ENCODE measurements at places on chromosomes 5 and 9.

- no peak for DNase-seq
Observed at GRCh38 chr5:147388184-147389108, 121.4 kb downstream of the DPYSL3 start.

- no peak for DNase-seq
Observed at GRCh38 chr5:131406975-131407638, 143.3 kb downstream of the CDC42SE2 start.

- no peak for DNase-seq
Observed at GRCh38 chr5:142783601-142784341, 13.6 kb downstream of the ARHGAP26 start.

- DNase-seq, result no peak
Observed at GRCh38 chr9:37382982-37383357, 39.5 kb upstream of the GRHPR start.

GRCh38 chr5:159290741-159291140 lies 27.7 kb downstream of the UBLCP1 start:
- no peak for DNase-seq

DNA sequence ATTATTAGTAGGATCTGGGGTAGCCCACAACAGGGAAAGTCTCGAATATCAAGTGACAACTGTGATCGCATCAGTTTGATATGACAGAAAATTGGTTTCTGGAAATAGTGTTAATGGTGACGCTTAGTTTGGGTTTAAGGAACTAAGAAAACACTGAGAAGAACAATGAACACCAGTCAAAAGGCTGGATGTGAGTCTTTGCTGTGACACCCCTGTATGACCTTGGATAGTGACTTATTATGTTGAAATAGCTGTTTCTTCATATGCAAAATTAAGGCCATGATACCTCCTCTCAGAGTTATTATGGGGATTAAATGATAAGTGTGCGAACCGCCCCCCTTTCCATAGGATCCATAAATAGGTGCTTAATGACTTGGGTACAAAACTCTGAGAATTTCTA lies 926 bp downstream of the DNAJC25 start:
- no peak for DNase-seq

DNA sequence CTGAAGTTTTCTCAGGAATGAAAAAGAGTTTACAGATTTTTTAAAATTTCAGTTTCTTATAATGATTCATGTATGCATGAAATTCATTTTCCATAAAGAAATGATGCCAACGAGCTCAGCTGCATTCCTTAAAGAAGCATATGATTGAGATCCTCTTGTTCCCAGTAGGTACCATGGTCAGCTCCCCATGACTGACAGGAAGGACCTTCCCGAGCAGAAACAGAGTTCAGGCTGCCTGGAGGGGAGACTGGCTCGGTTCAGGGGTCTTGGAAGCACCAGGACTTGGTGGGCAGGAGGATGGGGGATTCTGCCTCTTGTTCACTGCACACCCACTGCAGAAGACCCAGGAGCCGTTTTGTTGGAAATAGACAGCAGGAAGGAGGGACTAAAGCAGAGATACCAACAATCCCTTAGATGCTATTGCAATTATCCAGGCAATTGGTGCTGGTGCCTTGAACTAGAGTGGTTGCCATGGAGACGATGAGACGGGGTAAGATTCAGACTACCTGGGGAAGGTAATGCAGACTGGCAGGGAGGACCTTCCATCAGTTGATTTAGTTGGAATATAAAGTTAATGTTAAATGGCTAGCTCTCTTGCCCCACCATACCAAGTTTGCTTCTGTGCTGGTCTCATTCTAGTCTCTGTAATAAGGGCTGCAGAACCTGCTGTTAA lies 447.8 kb downstream of the MTRR start:
- no peak for DNase-seq

- DNase-seq, result no peak
Observed at GRCh38 chr5:110439296-110439695, 287.2 kb downstream of the TMEM232 start.

DNA sequence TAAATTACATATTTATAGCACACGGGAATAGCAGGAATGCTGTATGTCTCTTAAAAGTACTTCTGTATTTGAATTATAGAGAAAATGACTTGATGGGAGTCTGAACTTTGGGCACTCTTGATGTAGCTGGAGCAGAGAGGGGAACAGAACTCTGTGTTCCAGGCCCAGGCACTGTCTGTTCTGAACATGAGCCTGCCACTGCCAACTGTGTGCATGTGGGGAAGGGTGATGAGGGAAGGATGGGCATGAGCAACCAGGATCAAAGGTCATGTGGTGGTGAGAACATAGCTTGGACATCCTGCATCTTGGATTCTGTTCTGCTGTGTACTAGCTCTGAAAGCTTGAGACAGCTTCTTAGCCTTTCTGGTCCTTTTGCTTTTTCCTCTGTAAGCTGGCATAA lies 16.4 kb upstream of the ZBED3 start:
- DNase-seq, result no peak

- no peak for DNase-seq
Observed at GRCh38 chr5:76412511-76412910, 9.4 kb downstream of the IQGAP2 start.

- DNase-seq, result no peak
Observed at GRCh38 chr5:170511551-170512258, 7.9 kb downstream of the KCNIP1 start.

- no peak for DNase-seq
Observed at GRCh38 chr5:177312649-177313181, 1.0 kb upstream of the MXD3 start.

- DNase-seq, result no peak
Observed at GRCh38 chr9:133088756-133089155, 27.0 kb downstream of the CEL start.

- peak; percentile 43 for DNase-seq
Observed at GRCh38 chr5:156155598-156155997, 171.4 kb upstream of the SGCD start.

DNA sequence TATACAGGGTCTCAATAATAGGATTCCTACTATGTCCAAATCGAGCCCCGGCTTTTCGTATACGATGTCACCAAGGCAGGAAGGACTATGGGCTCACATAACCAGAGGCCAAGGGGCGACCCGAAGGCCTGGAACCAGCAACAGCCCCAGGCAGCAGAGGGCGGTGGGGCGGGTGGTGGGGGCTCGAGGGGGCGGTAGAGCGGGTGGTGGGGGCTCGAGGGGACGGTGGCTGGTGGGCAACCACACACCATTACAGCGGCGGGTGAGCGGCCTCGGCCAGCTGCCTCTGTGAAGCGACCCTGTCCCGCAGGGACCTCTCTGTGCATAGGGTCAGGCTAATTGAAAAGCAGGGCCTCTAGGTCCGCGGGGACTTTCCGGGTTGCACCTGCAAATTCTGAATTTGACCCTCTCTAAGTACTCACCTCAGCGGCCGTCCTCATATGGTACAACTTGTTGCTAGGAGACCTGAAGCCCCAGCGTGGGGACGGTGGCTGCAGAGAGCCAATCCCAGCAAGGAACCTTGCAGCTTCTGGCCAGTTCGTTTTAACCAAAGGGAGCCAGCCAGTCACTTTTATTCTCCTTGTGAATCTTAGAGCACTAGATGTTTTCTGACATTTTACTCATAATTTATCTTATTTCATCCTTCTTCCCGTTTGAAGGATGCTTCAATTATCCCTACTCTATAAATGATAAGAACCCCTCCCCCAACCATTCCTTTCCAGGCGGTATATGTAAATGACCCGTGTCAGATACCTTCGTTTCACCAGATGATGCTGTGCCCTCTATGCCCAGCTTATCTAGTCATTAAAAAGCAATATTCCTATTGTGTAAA lies at the start of gene NME5:
Gene NME5, minus strand, starts transcription at position 480 of the 832 bp plus-strand sequence. CDS start 648 bp downstream, outside the sequence.
- DNase-seq, result peak; percentile 72

GRCh38 chr5:115496936-115497576 lies 47.5 kb downstream of the FEM1C start:
- DNase-seq, result no peak

DNA sequence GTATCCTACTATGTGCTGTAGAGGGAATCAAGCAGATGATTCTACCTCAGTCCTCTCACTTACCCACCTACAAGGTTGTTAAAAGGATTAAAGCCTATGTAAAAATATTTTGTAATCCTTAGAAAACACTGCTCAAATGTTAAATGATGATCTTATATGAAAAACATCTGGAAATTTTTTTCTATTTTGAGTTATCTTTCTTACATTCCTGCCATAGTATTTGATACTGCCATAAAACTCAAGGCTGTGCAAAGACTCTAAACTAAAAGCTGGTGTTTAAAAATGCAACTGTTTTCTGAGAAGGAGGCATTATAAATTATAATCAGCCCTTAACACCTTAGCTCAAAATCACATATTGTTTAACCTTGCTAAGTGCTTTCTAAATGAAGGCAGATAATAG lies 474.2 kb downstream of the PRELID2 start:
- no peak for DNase-seq

DNA sequence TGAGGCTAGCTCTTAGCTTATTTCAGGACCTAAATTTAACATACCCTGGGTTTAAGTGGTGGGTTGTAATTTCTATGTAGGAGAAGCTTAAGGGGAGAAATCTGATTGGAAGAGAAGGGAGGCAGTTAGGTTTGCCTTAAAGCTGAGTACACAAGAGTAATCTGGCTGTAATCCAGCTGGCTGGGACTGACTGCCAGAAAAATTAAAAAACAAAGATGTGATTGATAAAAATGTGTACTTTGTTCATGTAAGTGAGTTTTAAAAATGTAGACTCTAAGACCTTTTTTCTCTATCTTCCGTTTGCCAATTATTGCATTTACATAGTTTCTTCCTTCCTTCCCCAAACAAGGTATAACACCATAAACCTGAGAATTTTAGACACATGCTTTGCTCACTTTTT lies 17.5 kb upstream of the MSMP start:
- no peak for DNase-seq

GRCh38 chr5:912280-913091 lies 19.8 kb downstream of the TRIP13 start:
- no peak for DNase-seq

DNA sequence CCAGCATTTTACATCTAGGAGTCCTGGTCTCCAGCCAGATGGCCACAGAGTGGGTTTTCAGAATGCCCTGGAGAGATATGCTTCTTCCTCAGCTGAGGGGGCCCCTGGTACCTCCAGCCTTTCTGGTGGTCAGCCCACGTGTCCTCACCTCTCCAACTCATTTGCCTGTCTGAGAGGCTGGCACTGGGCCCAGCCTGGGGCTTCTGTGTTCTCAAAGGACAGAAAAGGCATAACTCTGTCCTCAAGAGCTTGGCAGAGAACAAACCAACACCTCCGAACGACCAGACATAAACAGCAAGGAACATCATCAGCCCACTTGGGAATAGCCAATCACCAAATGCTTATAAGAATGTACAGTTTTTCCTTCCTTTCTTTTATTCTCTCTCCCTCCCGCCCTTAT lies 17.1 kb downstream of the ENG start:
- DNase-seq, result no peak

DNA sequence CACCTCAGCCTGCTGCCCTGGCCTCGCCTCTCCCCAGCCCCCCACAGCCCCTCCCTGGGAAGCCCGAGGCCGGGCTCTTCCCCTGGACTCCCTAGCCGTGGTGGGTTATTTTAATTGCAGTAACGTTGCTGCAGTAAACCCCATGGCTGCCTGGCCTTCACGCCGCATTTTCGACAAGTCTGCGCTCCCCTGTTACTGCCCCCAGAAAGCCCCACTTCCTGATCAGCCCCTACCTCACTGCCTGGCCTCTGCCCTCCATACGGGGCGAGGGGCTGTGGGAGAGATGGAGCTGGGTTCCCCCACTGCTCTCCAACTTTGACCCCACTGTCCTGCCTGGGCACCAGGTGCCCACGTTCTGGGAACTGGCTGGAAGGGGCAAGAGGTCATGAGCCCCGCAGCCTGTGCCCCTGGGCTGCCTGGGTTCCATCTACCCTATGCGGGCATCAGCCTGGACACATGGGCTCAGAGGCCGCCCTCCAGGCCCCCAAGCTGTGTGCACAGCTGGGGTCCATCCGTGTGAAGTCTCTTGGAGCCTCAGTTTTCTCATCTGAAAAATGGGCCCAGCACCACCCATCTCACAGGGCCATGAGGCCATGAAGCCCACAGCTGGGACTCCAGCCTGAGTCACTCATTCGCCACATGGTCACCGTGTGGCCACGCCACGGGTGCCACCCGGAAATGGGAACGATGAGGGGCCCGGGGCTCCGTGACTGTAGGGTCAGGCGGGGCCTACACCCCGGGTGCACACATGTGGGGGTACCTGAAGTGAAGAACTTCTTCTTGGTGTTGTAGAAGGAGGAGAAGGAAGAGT lies 11.5 kb downstream of the EGFL7 start:
- no peak for DNase-seq

DNA sequence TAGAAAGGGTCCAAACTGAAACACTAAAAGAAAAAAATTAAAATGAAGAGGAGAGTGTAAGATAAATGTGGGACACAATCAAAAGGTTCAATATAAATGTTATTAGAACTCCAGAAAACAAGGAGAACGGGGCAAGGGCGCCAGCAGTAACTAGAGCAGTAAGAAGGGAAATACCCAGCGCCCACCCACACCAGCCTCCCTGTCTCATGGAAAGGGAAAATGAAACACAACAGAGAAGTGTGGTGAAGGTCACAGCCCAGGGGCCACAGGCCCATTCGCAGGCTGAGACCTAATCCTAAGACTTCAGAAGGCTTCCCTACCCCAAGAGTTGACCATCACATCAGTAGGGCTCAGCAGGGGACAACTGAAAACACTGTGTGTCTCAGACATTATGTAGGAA lies 45.8 kb upstream of the CLK4 start:
- DNase-seq, result no peak

DNA sequence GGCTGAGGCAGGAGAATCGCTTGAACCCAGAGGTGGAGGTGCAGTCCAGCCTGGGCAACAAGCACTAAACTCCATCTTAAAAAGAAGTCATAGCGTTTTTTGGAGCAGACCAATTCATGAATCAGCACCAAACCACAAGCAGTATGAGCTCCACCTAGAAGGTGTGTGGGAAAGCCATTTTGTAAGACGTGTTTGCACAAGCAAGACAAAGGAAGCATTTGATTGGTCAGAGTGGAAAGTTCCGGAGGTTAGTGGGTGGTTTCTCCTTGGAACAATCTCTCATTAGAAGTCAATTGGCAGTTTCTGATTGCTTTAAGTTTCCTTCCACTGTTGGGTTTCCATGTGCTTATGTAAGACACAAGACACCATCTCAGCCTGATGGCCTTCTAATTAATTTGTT lies 5.0 kb downstream of the SRD5A1 start:
- no peak for DNase-seq

DNA sequence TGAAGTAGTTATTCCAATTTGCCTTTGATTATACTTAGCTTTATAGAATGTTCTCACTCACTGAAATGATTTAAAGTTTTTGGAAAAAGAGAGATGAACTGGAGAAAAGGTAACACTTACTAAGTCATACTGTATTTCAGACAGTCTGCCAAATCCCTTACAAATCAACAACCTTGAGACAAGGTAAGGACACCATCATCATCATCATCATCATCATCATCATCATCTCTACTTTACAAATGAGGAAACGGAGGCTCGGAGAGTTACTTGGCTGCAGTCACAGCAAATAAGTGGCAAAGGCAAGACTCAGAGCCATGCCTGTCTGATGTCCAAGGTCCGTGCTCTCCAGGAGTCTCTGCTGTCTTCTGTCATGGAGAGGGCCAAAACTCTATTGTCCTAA lies 9.4 kb downstream of the GDA start:
- DNase-seq, result no peak

DNA sequence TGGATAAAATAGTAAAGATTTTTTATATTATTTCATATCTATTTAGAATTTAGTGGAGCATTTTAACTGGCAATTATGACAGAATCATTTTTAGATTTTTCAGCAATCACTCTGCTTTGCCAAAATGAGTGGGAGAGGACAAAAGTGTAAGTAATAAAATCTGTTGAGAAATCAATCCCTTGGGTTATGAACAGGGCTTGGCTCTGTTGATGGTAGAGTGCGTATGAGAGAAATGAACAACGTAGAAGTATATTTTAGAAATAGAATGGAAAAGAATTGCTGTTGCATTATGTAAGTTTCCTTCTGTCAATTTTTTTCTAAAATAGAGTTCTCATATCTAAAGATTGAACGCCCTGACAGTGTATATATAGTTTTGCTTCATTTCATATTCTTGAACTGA lies 154.1 kb upstream of the PRDM9 start:
- DNase-seq, result no peak
